Stimulated activated CD8-positive, alpha-beta memory T cell treated with anti-CD3 and anti-CD28 coated beads, Interleukin-4, amount 100 ng/mL, for 4 hours (primary cell): ENCODE measurements at places on chromosomes 16 and 17.

GRCh38 chr16:1134776-1135458 lies 18.0 kb upstream of the CACNA1H start:
- DNase-seq = no peak

GRCh38 chr16:69064764-69065313 lies 40.6 kb upstream of the HAS3 start:
- DNase-seq = no peak

DNA sequence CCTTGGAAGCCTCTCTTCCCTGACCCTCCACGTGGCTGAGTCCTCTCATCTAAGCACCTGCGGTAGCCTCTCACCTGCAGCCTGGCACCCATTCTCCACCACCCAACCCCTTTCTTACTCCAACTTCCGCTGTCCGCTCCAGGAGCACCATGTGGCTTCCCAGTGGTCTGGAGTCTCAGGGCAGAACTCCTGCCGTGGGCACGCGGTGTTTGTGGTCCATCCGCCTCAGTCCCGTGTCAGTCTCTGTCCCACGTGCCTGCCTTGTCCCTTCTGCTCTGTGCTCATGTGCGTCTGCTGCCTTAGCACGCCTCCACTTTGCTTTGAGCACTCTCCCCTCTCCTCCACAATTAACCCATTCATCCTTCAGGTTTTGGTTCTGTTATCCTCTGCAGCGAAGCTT lies 49.7 kb downstream of the KATNIP start:
- no peak for DNase-seq

DNA sequence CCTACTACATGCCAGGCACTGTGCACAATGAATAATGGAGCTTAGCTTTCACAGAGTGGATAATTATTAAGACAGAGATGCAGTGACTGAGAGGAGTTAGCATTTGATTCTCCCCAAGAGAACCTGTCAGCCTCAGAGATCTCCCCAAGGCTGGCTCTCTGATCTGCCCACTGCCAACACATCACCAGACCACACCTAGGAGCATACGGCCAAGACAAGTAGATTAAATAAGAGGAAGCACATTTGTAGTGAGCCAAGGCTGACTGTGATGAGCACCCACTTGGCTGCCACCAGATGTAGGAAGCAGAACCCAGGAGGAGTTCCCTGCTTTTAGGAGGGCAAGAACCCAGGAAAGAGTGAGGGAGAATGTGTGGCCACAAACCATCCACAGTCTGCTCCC lies 130.1 kb downstream of the SPACA3 start:
- no peak for DNase-seq

DNA sequence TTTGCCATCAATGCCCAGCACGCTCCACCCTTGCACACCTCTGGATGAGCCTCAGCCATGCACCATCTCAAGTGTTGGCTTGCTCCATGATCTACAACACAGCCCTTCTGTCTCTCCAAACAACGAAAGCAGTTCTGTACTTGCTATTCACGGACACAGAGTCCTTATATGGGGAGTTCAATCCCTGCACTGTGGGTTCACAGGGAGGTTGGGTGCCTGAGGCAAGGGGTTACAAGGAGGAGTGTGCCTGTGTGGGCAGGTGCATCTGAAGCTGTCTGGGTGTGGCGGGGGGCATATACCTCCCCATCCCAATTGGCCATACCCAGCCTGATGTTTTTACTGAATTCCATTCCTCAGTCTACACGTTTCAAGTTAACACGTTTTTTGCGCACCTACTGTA lies 5.6 kb downstream of the RUNDC3A start:
- DNase-seq = no peak

DNA sequence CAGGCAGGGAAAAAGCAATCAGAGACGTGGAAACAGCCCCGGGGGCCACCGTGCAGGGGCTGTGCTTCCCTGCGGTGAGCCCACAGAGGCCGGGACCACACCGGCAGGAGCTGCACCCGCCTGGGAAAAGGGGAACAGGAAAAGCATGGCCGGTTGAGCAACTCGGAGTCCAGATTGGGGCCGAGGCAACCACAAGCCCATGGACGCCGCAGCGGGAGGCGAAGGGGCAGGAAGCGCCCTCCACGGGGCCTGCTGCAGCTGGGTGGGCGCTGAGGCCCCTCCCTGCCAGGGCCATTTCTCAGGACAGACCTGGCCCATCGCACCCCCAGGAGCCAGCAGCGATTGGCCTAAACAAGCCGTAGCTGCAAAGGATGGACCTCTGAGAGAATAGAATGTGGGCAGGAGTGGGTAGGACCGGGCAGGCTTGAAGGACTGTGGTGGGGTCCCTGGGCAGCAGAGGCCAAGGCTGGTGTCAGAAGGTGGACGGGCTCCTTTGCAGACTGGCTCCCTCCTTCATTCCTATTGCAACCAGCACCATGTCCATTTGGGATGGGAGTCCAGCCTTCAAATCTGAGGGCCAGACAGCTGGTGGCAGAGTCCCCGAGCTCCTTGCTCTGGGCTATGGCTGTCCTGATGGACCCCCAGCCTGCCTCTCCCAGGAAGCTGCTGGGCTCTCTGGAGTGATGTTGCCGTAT lies 30.4 kb downstream of the COX4I1 start:
- no peak for DNase-seq

GRCh38 chr16:88570691-88571092 lies 489 bp downstream of the ZC3H18 start:
- DNase-seq = peak; percentile 10

GRCh38 chr16:12862941-12863340 lies 38.5 kb upstream of the SHISA9 start:
- no peak for DNase-seq

GRCh38 chr17:2415081-2415480 lies 14.2 kb upstream of the MNT start:
- DNase-seq = no peak

- no peak for DNase-seq
Observed at GRCh38 chr17:4066210-4066609, 76.6 kb downstream of the ZZEF1 start.

DNA sequence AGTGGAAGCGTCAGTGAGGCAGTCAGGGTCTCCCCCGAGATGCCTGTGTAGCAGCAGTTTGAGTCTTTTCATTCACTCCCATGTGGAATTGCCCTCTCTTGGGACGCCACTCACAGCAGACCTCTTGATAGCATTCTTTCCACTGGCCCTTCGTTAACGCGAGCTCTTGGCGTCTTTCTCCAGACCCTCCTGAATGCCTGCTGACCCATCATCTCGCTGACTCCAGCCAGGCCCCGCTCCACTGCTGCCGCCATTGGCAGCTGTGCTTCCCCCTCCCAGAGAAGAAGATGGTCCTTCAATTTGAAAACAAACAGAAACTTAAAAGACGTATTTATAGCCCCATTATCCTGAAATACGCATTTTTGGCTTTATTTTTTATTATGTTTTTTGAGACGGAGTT lies 63.1 kb downstream of the SEC14L1 start:
- DNase-seq = no peak

GRCh38 chr17:15261802-15262290 lies 3.3 kb downstream of the PMP22 start:
- no peak for DNase-seq

DNA sequence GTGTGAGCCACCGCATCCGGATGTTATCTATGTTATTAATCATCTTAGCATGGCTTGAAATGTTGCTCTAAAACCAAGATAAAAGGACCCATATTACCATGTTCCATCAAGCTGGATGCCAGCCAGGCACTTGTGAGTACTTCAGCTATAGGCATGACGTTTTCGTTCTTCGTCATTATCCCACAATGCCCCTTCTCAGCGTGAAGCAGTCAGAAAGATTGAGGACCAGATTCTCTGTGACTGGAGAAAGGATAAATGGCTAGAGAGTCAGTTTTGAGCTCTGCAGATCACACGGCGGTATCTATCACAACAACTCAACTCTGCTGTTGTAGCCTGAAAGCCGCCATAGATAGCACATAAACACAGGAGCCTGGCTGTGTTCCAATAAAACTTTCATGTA lies 29.8 kb upstream of the LCMT1 start:
- no peak for DNase-seq

DNA sequence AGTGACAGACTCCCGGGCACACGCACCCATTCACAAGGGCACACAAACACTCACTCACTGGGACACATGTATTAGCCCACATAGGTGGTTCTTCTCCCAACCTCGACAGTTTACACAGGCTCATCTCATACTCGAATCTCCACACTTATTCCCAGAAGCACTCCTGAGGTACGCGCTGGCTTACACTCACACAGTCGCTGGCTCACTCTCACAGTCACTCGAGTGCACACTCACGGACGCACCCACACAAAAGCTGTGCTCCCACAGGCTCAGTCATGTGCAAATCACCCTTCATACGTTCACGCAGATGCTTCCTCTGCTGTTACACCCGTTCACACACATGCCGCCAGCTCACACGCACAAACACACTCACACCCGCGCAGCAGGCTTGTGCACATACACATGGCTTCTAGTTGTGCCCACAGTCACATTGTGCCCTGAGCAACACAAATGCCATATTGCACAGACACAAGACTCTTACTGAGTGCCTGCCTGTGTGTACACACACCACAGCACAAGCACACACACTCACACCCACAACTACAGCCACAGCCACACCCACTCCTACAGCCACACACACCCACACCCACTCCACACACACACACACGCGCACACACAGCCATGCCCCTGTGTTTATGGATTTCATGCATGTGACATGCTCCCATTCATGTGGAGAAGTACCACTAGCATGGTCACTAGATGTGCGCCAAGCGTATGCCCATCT lies 8.4 kb upstream of the PRR29 start:
- DNase-seq = no peak

DNA sequence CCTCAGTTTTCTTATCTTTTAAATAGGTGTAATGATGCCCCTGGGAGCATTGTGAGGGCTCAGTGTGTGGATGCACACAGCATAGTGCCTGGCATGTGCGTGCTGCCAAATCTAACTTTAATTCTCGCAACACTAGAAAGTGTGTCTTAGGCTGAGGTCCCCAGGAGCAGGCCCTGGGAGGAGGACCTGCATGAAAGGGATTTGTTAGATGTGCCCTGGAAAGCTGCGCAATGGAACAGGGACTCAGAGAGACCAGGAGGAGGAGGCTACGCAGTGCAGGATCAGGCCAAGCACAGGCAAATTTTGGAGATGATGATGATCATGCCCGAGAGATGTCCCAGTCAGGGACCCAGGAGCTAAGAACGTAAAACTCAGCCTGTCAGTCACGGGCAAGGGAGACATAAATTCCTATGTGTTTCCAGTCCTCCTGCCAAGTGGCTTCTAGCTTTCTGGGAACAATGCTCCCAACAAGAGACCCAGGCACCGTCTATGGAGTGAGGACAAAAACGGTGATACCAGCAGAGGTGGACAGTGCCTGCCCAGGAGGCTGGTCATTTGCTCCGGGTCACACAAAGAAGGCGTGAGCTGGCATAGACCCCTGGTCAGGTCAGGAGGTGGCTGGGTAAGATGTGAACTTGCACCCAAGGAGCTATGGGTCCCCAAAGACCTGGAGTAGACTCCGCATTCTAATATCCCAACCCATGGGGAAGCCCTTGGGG lies 352.2 kb upstream of the TNRC6C start:
- DNase-seq = no peak

DNA sequence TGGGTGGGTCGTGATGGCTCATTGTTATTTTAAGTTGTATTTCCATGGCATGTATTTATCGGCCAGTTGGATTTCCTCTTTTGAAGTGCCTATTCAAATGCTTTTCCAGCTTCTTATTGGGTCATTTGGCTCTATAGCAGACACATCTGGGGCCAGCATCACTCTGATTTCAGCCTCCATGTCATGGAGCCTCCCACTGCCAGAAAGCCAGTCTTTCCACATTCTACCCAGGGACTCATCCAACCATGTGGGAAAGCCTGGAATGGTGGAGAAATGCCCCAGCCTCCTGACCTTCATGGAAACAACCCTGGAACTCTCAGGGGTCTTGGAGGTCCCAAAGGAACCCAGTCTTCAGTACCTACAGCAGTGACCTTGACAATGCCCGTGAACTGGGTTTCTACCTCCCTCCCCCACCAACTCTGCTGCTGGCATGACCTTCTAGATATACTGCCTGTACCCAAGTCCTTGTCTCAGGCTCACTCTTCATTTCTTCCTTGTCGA lies 33.8 kb upstream of the ADGRG1 start:
- no peak for DNase-seq

DNA sequence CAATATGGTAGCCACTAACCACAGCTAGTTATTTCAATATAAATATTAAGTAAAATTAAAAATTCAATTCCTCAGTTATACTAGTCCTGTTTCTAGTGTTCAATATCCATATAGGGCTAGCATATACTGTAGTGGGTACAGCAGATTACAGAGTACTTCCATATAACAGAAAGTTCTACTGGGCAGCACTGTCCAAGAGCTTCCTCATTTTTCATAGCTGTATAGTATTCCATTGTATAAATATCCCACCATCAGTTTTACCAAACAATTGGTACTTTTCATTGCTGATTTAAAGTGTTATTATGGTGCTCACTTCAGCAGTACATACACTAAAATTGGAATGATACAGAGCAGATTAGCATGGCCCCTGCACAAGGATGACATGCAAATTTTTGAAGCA lies 20.4 kb downstream of the ACSM3 start:
- no peak for DNase-seq

- DNase-seq = no peak
Observed at GRCh38 chr16:12661656-12662172, 142.0 kb downstream of the CPPED1 start.

DNA sequence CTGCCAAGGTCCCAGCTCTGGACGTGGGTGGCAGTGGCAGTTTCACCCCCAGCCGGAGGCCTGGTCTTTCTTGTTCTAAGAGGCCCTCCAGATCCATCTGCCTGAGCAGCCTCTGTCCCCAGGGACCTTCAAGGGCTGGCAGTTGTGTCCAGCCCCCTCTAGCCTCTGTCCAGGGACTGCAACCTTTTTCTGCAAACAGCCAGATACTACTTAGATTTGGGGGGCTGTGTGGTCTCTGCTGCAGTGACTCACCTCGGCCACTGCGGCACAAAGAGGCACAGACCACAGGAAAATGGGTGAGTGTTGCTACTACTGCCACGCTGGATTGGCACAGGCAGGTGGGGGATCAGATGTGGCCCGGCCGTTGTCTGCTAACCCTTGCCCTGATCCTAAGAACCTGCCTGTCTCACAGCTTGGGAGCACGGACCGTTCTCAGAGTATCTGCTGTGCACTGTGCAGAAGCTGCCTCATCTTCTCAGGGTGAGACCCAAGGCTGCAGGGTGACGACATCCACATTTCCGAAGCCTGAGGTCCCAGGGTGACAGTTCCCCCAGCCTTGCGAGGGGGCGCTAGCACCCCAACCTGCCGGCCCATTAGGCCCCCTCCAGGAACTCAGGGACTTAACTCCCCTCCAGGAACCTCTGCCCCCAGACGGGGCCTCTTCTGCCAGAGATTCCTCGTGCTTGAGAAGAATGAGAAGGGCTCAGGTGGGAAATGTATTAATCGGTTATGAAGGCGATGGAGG lies 27.6 kb downstream of the MXRA7 start:
- no peak for DNase-seq

DNA sequence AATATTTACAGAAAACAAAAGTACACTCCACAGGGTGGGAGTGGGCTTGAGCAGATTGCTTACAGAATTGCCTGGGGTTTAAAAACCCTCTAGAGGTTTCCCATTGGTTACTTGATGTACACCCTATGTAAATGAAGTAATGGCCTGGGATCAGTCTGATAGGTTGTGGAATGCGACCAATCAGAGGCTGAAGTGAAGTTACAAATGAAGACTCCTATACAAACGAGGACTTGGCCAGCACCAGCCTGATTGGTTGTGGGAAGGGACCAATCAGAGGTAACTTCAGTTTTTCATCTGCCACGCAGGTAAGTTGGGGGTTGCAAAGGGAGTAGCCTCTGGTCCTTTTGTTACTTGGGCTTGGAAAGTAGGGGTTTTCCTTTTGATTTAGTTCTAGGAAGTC lies 8.8 kb downstream of the EEF2K start:
- DNase-seq = no peak

GRCh38 chr17:40218740-40219593 lies at the start of gene WIPF2:
WIPF2 (plus strand) TSS chr17:40219304; CDS start chr17:40256460, 37,156 bp downstream.
- DNase-seq = peak; percentile 94
